ENCODE measurements at places on chromosomes 1 and 21.

DNA sequence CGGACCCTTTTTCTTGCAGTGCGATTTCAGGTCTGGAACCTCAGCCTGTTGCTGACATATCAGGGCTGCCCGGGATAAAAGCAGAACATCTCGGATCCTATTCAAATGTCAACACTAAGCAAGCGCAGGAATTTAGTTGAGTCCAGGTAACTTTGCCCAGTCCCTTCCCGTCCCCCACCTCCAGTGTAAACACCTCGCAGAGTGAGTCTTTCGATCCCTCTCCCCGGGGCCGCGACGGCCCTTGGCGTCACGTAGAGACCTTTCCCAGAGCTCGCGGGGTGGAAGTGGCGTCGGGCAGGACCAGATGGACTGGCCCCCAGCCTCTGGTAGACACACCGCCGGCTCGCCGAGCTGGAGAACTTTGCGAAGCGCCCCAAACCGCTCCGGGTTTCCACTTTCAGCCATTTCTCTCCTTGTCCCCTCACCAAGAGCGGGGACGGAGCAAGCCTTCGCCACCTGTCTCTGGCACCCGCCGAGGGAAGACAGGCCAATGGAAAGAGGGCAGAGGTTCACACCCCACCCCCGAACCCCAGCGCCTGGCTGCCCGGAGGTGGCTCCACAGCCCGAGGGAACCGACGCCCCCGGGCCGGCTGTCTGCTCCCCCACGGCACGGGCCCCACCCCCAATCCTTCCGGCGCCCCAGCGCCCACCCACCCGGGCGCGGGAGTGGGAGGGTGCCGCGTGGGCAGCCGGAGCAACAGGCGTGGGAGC is 570 bp downstream of the KCND3 start:
- no peak for DNase-seq

DNA sequence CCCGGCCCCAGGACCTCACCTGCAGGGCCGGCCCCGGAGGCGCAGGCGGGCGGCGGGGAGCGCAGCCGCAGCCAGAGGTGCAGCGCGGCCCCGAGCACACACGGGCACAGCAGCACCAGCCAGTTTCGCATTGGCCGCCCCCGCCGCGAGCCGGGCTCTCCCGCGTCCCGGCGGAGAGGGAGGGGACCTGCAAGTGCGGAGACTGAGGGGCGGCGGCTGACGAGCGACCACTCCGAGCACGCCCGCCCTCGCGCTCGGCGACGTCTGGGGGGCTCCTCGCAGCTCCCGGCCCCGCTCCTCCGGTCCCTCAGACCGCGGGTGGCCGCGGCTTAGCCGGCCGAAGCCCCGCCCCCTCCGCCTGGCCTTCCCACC is at the start of gene B3GALNT2:
Gene B3GALNT2 (minus strand): TSS at position 331 of the 372 bp plus-strand sequence. CDS start 200 bp downstream, at position 131.
- DNase-seq: no peak

- DNase-seq: no peak
These were observed 862 bp upstream of the SGIP1 start for GRCh38 chr1:66532798-66533783.

GRCh38 chr1:178688244-178688643 is 36.8 kb upstream of the RALGPS2 start:
- no peak for DNase-seq

DNA sequence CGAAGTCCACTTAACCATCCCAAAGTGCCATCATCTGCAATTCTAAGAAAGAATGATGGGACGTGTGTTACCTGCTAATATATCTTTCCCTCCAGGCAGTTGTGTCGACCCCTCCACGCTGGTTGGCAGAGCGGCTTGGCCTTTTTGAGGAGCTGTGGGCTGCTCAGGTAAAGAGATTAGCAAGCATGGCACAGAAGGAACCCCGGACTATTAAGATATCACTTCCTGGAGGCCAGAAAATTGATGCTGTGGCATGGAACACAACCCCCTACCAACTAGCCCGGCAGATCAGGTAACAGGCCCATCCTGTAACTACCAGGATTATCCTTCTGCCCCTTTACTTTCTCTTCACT is 520 bp downstream of the TARS2 start:
- no peak for DNase-seq

- DNase-seq: no peak
These were observed 128.2 kb downstream of the KCNN3 start for GRCh38 chr1:154741741-154742495.

DNA sequence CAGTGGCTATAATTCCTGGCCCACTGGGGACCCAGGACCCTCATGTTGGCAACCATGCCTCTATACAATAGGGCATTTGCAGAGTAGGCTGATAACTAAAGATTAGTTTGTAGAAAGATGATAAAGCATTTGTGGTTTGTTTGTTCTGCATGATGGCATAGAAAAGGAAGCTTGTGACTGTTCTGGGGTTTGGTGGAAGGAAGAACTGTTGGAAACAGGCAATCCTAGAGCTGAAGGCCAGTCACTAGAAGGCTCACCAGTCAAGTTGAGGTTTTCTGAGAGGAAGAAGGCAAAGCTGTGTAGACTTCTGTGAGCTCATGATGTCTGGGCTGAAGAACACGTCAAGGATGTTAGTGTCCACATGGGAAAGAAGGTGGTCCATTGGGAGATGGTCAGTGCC is 140.3 kb upstream of the VANGL1 start:
- DNase-seq: no peak

GRCh38 chr1:111906816-111907215 is 82.7 kb downstream of the KCND3 start:
- DNase-seq: no peak

DNA sequence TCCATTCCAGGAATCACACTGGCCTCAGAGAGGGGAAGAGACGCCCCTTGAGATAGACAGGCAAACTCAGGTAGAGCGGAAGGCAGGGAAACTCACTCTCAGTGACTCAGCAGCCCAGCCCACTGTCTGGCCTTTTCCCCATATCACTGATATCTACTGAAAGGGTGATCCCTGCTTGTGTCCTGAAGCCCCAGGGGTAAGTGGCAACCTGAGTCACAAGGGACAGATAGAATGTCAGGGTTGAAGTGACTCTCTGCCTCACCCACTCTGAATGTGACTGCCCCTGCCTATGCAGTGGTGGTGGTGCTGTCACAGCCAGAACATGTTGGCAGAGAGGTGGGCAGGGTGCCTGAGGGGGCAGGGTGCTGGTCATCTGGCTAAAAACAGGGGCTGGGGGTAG is 157.5 kb upstream of the FGGY start:
- no peak for DNase-seq

- DNase-seq: no peak
These were observed 885 bp downstream of the AHCYL1 start for GRCh38 chr1:109985247-109986053.

DNA sequence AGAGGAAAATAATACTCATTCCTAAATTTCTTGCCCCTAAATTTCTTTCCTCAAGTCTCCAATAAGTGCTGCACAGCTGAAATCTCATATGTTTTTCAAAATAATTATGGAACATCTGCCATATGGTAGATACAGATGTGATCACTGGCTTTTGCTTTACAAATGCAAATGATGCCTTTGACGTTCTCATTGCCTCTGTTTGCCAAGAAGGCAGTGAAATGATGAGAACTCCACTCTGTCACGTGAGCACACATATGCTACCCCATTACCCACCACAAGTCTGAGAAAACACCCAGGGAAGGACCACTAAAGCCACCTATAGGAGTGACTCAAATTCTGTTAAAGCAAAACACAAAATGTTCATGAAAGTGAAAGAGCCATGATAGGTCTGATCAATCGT is 43.9 kb downstream of the DSCAM start:
- DNase-seq: no peak

- peak; percentile 7 for DNase-seq
These were observed 225.6 kb upstream of the FGGY start for GRCh38 chr1:59071289-59071688.

DNA sequence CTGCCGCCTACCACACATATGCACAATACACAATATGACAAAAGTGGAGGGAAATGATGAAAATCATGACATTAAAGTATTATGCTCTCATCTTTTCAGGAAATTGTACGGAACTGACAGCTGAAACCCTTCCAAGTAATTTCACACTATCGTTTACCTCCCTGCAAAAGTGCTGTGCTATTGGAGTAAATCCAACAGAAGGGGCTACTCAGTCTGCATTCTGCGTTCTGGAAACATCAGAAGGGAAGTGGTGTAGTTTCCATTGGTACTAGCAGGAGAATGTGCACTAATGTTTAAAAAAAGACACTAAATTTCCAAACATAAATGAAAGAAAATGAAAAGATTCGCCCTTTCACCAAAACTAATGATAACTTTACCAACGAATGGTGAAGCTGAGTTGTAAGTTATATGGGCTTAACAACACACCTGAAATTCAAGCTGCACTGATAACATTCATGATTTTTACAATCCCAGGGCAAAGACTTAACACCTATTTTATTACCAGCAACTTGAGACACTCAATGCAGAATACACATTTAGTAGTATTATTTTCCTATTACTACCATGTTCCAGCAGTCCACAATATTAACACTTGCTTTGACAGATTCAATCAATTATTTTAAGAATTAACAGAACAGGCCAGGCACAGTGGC is 3.2 kb downstream of the DENND1B start:
- DNase-seq: no peak

- no peak for DNase-seq
These were observed 22.2 kb downstream of the EPHA8 start for GRCh38 chr1:22585471-22585870.

DNA sequence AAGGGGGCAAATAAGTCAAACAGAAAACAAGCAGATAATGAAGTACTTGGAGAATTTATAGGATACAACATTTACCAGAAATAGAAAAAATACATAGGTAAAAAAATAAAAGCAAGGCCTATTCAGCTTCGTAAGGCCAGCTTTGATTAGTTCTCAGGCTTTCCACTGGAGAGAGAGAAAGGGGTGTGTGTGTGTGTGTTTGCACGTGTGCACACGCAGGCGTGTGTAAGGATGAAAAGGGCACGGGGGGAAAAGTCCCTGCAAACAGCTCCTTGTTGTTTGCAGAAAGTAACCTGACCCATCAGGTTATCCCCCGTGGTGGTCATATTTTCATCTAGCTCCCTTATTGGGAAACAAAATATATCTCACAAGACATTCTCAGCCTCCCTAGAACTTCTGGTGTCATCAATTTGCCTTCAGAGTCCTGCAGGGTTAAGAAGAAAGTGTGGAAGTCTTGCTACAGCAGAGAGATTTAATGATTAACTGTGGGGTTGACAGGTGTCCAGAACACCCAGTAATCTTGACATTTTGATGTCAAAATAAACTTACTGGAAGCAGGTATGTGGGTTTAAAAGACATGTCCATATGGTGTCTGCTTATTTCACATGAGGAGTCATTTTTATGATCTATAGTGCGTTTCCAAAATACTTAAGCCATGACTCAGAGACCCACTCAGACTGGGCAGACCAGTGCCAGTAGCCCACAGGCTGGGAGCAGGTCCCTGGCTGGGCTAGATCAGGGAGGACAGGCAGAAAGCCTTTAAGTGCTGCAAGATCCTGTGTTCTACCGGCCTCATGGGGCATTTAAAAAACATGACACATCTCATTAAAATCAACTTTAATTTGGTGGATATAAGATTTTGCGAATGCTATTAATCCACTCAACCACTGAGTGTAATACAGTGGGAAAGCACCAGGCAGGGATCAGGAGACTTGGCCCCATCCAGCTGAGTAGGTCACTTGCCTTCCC is 487.6 kb upstream of the CAMK1G start:
- DNase-seq: no peak

- DNase-seq: no peak
These were observed 200.6 kb downstream of the RGS7 start for GRCh38 chr1:241156231-241156965.
